Gastroesophageal sphincter (tissue), 4 donors: ENCODE measurements at places on chromosomes 16 and 17. TPM values are rescaled to one million over a fixed set of nuclear protein-coding genes. Genes with fewer than 3 reads are reported as not detected.

GRCh38 chr16:54750249-54750648 is 180.4 kb upstream of the IRX5 start:
- no peak for ATAC-seq

DNA sequence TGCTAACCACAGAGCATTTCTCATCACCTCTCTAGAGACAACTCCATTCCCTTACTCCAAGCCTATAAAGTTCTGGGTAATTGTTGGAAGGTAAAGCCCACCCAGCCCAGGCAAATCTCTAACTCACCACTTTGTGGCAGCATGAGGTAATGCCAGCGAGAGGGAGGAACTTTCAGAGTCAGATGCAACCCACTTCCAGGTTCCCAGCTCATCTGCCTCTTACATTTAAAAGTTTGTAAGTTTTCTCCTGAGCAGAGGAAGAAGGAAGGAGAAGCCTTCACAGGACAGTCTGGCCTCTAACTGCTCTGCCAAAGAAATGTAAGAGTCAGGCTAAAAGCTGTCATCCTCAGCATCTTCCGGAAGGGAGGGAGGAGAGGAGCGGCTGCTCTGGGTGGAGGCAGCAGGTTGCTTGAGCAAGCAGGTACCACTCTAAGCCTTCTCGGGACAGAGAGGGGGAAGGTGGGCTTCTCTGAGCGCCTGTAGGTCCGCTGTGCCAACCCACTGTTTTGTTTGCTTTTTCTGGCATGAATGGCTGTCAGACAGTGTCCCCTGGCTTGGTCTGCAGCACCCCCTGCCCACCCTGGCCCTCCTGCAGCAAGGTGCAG is 1.0 kb downstream of the ZNF319 start:
- no peak for ATAC-seq

GRCh38 chr17:74172700-74173099 is 30.8 kb upstream of the RPL38 start:
- no peak for ATAC-seq

DNA sequence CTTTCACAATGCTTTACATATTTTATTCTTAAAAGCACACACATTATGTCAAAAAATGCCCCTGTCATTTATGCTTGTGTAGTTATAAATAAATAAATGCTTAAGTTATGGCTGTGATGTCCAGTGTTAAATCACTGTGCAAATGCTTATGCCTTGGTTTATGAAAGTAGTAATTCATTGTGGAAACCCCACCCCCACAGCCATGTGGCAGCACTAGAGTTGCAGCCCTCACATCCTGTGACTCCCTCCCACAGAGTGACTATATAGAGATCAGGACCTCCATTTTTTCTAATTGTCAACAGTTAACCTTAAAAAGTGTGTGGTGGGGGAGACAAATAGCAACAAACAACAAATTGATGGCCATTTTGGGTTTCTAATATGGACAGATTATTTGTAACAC is 2.4 kb downstream of the SKAP1 start:
- no peak for ATAC-seq

GRCh38 chr16:67091906-67092566 is 17.7 kb upstream of the PHAF1 start:
- no peak for ATAC-seq

Gene HIC1
- 32.8 TPM for total RNA-seq

GRCh38 chr16:59973966-59974365 is 1239.8 kb upstream of the GOT2 start:
- no peak for ATAC-seq

DNA sequence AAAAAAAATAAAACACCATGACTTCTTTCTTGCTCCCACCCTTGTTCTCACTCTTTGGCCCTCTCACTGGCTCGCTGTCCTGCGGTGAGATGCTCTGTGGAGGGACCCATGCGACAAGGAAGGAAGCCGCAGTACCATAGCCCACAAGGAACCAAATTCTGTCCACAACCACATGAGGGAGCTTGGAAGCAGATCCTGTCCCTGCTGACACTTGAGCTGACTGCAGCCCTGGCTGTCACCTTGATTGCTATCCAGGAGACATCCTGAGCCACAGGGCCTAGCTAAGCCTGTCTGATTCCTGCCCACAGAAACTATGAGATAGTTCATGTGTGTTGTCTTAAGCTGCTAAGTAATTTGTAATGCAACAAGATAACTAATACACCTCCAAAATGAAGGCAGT is 4.8 kb upstream of the MT2A start:
- ATAC-seq, result no peak

Gene KRTAP1-1
- not detected for total RNA-seq

DNA sequence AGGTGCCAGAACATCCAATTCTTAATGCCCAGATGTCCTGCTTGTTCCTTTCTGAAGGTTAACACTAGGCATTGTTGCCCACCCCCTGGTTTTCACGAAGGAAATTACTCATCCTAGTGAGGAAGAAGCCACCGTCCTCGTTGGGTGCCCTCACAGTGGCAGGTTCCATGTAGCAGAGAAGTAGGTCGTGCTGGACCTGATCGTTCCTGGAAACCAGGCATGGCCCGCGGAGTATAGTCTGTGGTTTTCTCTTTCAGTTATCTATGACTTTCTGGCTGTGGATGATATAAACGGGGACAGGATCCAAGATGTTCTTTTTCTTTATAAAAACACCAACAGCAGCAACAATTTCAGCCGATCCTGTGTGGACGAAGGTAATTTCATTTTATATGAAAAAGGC is 16.5 kb downstream of the RGS11 start:
- ATAC-seq, result no peak

DNA sequence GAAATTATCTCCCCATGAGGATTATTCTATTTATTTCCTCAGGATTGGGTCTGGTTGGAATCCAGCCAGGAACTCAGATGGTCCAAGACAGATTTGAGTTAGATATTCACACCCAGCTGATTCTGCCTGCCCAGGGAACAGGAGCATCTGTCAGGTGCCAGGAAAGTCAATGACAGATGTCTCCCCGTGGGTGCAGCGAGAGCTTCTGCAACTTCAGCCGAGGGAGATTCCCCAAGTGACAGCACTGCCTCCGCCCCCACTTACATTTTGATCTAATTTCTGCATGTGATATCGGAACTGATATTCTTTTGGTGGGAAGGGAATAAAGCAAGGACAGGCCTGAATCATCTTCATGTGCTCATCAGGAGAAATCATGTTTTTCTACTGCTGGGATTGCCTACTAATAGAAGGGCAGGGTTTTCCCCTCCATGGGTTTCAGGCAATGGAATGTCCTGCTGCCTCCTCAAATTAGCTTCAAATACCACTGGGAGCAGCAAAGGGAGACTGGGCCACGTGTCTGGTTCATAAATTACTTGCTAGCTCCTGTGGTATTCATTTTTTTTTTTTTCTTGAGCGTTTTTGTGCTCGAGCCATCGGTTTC is 15.7 kb upstream of the DHX8 start:
- ATAC-seq, result peak; percentile 70

- ATAC-seq, result no peak
These were observed 96.2 kb downstream of the PGS1 start for GRCh38 chr17:78474614-78475146.

Gene LRRC37A
- 5.1 TPM for total RNA-seq

Gene TLCD2
- 4.2 TPM for total RNA-seq

GRCh38 chr17:75032720-75033280 is 14.0 kb downstream of the ATP5PD start:
- no peak for ATAC-seq

Gene CLEC18B
- not detected for total RNA-seq

DNA sequence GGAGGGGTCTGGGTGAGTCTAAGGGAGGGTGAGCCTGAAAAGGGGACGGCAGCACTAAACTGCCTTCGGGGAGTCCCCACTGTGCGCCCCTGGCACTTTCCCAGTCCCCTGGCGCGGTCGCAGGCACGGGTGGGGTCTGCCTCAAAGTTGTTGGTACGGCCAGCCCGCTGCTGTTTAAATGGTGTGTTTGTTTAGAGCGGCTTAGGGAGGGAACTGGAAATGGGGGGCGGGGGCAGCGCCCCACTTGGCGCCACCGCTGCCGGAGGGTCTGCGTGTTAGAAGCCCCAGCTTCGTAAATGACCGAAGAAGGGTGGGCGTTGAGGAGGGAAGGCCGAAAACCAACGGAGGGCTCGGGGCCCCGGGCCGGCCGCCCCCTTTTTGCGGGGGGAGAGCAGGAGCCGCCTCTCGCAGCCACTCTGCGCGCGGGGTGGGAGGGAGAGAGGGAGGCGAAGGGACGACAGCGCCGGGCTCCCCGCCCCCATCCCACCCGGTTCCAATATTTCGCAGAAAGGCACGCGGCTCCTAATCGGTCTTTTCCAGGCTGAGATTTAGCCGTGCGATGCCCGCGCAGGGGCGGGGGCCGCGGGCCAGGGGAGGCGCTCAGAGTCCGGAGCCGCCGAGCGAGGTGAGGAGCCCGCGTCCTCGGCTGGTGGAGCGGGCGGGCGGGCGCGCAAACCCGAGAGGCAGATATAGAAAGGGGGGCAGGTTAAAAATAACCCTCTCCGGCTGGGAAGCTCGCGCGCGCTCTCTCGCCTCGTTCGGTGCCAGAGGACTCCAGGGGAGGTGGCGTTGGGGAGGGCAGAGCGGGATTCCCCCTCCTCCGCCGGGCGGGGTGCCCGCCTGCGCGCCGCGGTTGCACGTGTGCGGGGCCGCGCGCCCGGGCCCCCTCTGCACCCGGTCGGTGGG is 54.9 kb downstream of the SREBF1 start:
- ATAC-seq, result peak; percentile 81

Gene WSCD1
- total RNA-seq, result 3.2 TPM

Gene ADAD2
- total RNA-seq, result 0.27 TPM

GRCh38 chr16:85371948-85372347 is 241.2 kb upstream of the GSE1 start:
- no peak for ATAC-seq

Gene GJC1
- 43.7 TPM for total RNA-seq

- ATAC-seq, result no peak
These were observed 2.1 kb downstream of the FMNL1 start for GRCh38 chr17:45223539-45224528.

- ATAC-seq, result no peak
These were observed 9.0 kb upstream of the LONP2 start for GRCh38 chr16:48235058-48235555.

DNA sequence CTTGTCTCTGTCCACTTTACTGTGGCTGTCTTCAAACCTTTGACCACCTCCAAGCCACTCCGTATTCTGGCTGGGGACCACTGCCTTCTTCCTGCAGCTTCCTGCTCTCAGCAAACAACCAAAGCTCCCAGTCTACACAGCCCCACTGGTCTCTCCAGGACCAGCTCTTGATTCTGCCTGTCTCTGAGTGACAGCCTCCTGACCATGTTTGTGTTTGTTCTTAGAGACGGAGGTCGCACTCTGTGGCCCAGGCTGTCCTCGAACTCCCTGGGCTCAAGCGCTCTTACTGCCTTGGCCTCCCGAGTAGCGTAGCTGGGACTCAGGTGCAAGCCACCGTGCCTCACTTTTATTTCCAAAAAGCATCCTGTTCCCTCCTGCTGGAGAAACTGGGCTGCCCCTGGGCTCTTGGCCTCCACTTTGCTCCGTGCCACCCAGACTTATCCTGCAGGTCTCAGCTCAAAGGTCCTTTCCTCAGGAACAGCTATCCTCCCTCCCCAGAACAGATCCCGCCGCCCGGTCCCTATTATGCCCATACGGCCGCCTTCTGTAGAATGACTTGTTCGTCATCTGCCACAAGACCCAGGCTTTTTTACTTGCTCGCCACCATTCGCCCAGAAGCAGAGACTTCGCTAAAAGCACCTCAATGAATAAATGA is 9.1 kb downstream of the MNT start:
- ATAC-seq, result no peak

DNA sequence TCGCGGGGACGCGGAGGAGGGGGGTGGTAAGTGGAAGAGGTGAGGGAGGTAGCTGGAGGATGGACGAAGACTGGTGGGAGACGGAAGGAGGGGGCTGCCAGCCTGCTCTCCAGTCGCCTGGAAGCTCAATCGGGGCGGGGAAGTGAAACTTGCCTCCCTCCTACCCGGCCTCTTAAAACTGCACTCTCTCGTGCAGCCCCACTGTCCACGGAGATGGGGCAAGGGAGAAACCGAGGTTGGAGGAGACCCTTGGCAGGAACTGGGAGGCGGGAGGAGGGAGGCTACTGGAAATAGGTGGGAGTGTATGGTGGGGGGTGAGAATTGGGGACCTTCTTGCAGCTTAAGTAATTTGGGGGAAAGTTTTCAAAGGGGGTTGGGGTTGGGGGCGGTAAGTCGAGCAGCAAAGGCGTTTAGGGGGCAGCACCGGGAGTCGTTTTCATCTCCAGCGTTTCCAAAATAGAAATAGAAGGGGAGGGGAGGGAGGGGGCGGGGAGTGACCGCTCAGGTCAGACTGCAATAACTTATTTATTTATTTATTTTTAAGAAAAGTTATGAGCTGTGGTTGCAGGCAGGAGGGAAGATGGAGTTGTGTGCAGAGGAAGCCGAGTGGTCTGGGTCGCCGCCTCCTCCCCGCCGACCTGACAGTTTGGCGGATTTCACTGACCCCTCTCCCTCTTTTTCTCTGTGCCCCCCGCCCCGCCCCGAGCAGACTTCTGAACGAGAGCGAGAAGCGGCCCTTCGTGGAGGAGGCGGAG is 1.4 kb downstream of the SOX9 start:
- ATAC-seq, result no peak

Gene MRM3
- total RNA-seq, result 23.7 TPM

GRCh38 chr17:27530764-27531391 is 74.6 kb downstream of the KSR1 start:
- ATAC-seq, result peak; percentile 52

- ATAC-seq, result no peak
These were observed 5.7 kb downstream of the MED13 start for GRCh38 chr17:62059414-62059813.

DNA sequence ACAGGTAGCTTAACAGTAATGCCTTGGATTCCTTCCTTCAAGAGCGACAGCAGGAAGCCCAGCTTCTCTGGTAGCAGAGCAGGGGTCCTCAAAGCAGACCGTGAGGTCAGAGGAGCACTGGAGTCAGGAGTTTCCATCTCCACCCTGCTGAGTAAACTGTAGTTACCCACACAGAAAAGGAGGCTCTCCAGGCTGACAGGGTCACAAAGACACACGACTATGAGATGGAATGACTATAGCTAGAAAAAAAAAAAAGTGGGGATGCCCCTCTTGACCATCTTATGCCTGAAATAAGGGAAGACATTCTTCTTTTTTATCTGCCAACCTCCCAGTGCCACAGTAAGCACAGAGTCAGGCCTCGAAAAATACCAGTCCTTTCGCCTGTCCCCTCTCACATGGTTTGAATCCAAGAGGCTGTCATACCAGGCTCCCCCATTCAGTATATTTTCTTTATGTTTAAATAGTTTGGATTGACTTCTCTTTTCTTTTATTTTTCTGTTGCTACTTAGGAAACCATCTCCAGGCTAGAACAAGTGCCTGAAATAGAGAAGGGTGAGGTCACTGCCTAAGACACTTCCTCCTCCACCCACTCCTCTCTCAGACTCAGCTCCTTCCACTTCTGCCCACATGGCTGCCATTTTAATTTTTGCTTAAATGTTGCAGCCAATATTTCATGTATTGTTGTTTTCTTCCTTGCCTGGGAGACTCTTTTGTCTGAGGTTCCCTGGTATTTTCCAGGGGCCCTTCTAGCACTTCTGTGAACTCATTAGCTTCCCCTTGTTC is 707.4 kb downstream of the MAF start:
- no peak for ATAC-seq

Gene TMC7
- total RNA-seq, result 0.40 TPM

- no peak for ATAC-seq
These were observed 46.1 kb downstream of the ARHGAP17 start for GRCh38 chr16:24969071-24969470.

- peak; percentile 81 for ATAC-seq
These were observed at the start of gene TMEM98 for GRCh38 chr17:32927724-32928585. TMEM98 (plus strand) TSS chr17:32928153; CDS start chr17:32931529, 3,376 bp downstream.
